ENCODE measurements at places on chromosomes 1 and 21. TPM values are rescaled to one million over a fixed set of nuclear protein-coding genes. Genes with fewer than 3 reads are reported as not detected.

The TOR3A gene
- 27.9 TPM for total RNA-seq

The PGLYRP3 gene
- total RNA-seq: not detected

The EXTL1 gene
- total RNA-seq: 3.6 TPM

The WNT3A gene
- total RNA-seq: not detected

The SPATA46 gene
- not detected for total RNA-seq

GRCh38 chr21:39650306-39650705 lies 37.6 kb downstream of the B3GALT5 start:
- no peak for DNase-seq
- H3K36me3 ChIP-seq: peaks cover 3% of the 10 kb centered on the region
- no peak overlapping the region for H3K27ac ChIP-seq
- H3K27me3 ChIP-seq: no peaks in the 10 kb centered on the region
- no peak overlapping the region for H3K4me3 ChIP-seq

GRCh38 chr21:17668479-17669140 lies 55.9 kb upstream of the BTG3 start:
- no peak overlapping the region for H3K4me3 ChIP-seq
- no peak overlapping the region for H3K27ac ChIP-seq
- DNase-seq: no peak
- no peaks in the 10 kb centered on the region for H3K36me3 ChIP-seq

GRCh38 chr21:31537872-31538576 lies 121.5 kb upstream of the SOD1 start:
- no peak overlapping the region for H3K4me3 ChIP-seq
- no peaks in the 10 kb centered on the region for H3K27me3 ChIP-seq
- H3K27ac ChIP-seq: no peak overlapping the region
- DNase-seq: no peak
- peaks cover 3% of the 10 kb centered on the region for H3K36me3 ChIP-seq

DNA sequence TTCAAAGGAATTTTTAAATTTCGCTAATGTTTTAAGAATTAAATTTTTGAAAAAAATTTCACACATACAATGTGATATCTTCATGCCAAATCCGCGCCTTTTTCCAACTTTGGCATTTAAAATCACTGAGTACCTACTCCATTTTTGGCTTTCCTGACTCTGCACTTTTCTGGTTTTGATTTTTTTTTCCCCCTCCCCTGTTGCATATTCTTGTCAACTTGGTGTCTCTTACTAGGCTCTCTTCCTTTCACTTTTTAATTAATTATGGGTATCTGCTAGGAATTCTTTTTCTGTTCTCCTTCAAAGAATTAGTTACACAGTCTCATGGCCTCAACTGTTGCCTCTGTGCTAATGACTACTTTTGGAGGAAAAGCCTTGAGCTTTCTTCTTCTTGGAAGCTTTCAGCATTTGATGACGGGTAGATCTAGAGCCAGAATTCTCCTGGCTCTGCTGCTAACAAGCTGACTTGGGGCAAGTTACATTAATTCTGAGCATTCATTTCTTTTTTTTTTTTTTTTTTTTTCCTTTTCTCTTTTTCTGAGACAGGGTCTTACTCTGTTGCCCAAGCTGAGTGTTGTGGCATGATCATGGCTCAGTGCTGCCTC lies 1.8 kb downstream of the AGL start:
- DNase-seq: no peak
- peaks cover 19% of the 10 kb centered on the region for H3K36me3 ChIP-seq
- H3K27ac ChIP-seq: no peak overlapping the region
- no peaks in the 10 kb centered on the region for H3K27me3 ChIP-seq

GRCh38 chr1:207361029-207361428 lies 39.6 kb downstream of the CD55 start:
- no peaks in the 10 kb centered on the region for H3K27me3 ChIP-seq
- H3K27ac ChIP-seq: no peak overlapping the region
- no peak for DNase-seq
- no peak overlapping the region for H3K4me3 ChIP-seq
- peaks cover 1% of the 10 kb centered on the region for H3K4me1 ChIP-seq
- H3K36me3 ChIP-seq: no peaks in the 10 kb centered on the region

DNA sequence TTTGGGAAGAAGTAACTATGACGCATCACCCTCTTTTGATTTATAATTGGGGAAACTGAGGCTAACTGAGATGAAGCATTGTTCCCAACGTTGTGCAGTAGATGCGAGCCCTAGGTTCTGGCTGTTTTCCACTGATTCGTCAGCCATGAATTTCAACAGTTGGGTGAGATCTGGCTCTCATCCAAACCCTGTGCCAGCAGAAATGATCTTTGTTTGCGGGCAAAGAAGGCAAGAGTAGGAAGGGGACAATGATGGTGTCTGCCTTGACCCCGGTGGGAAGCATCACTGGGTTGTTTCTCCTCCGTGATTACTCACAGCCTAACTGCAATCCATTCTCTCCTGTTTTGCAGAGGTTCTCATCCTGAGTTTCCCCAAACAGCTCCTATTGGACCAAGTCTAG lies 142.3 kb downstream of the MIS18A start:
- H3K27me3 ChIP-seq: no peaks in the 10 kb centered on the region
- DNase-seq: no peak
- no peaks in the 10 kb centered on the region for H3K36me3 ChIP-seq
- H3K27ac ChIP-seq: no peak overlapping the region
- no peak overlapping the region for H3K4me3 ChIP-seq

DNA sequence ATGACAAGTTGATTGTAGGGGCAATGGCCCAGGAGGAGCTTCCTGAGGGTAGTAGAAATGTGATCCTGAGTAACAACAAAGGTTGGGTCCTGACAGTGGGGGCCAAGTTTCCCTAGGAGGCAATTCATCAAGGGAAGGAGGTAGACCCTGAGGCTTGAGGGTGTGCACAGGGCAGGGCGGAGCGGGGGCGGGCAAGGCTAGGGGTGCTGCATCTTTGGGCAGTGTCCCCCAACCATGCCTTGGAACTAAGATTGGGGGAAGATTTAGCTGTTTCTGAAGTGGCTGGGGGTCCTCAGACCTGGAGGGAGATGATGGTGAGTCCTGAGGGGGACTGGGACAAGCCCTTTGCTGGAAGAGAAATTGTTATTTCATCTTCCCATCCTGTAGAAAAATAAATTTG lies 50.9 kb downstream of the HUNK start:
- DNase-seq: no peak
- peaks cover 4% of the 10 kb centered on the region for H3K4me1 ChIP-seq
- peaks cover 27% of the 10 kb centered on the region for H3K36me3 ChIP-seq
- H3K4me3 ChIP-seq: no peak overlapping the region

DNA sequence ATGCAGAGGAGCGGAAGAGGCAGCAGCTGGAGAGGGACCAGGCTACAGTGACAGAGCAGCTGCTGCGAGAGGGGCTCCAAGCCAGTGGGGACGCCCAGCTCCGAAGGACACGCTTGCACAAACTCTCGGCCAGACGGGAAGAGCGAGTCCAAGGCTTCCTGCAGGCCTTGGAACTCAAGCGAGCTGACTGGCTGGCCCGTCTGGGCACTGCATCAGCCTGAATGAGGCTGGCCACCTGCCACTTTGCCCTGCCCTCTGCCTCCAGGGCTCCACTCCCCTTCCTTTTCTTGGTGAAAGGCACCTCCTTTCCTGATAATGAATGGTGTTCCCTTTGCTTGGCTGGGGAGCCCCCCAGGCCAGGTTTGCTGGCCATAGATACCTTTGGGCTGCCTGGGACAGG lies 3.3 kb upstream of the HMGN2 start:
- H3K36me3 ChIP-seq: peaks cover 15% of the 10 kb centered on the region
- no peaks in the 10 kb centered on the region for H3K27me3 ChIP-seq
- H3K27ac ChIP-seq: no peak overlapping the region
- no peak overlapping the region for H3K4me3 ChIP-seq
- DNase-seq: no peak
- H3K4me1 ChIP-seq: peaks cover 16% of the 10 kb centered on the region

DNA sequence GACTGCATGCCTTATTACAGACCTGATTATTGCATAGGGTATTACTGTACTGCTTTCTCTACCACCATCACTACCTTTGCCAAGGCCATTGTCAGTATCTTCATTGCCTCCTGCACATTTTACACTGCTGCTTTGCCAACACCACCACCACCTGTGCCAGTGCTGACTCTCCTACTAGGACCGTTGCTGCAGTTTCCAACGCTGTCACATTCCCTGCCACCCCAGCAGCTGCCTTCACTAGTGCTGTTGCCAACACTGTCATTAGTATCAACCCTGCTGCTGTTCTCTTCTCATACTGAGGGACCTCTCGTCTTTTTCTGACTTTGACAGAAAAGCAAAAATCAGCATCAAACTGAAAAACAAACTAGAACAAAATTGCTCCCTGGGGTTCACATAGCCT lies 394.9 kb upstream of the B3GALT2 start:
- H3K4me1 ChIP-seq: peaks cover 2% of the 10 kb centered on the region
- H3K27me3 ChIP-seq: no peaks in the 10 kb centered on the region
- H3K4me3 ChIP-seq: no peak overlapping the region
- no peaks in the 10 kb centered on the region for H3K36me3 ChIP-seq
- H3K27ac ChIP-seq: no peak overlapping the region
- no peak for DNase-seq

DNA sequence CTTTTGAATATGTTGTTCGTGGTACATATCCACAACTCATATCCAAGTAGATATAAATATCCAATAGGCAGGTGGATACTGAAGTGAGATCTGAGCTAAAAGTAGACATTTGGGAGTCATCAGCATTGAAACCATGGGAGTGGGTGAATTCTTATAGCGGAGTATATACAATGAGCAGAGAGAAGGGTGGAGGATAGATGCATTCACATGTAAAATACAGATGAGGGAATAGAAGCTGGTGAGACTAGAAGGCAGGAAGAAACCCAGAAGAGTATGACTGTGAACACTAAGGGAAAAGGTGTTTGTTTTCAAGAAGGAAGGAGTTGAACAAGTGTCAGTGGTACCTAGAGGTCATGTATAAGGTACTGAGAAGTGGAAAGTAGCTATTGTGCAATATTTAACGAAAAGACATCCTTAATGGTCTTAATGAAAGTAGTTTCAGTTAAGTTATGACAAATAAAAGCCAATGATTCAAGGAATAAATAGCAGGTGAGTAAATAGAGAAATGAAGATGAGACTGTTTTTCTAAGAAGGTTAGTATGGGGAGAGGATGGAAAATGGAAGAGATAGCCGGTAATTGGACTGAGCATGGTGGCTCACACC lies 181.6 kb upstream of the CACYBP start:
- DNase-seq: no peak
- H3K4me1 ChIP-seq: peaks cover 5% of the 10 kb centered on the region
- H3K27me3 ChIP-seq: no peaks in the 10 kb centered on the region
- no peak overlapping the region for H3K4me3 ChIP-seq
- no peak overlapping the region for H3K27ac ChIP-seq

DNA sequence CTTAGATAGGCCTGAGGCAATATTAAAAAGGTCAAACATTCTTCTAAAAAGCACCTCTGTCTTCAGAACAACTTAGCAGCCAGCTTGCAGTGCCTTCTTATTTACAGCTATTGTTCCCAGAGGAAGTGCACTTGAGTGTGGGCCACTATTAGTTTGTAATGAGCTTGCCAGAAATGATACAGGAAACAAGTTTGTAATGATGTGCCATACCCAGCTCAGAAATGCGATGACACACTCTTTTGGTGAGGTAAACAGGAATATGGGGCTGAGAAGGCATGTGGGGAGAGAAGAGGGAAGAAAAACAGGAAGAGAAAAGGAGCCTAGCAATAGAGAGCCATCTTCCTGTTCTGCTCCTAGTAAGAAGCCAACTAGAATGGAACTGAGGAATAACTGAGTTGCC lies 295.4 kb downstream of the AGBL4 start:
- H3K27ac ChIP-seq: no peak overlapping the region
- no peaks in the 10 kb centered on the region for H3K36me3 ChIP-seq
- no peak for DNase-seq
- H3K27me3 ChIP-seq: no peaks in the 10 kb centered on the region
- H3K4me1 ChIP-seq: no peaks in the 10 kb centered on the region

All from progenitor cell of endocrine pancreas (in vitro differentiated cells).